NCI-H460 (cell line): ENCODE measurements at places on chromosomes 11 and 22. TPM values are rescaled to one million over a fixed set of nuclear protein-coding genes. Genes with fewer than 3 reads are reported as not detected.

DNA sequence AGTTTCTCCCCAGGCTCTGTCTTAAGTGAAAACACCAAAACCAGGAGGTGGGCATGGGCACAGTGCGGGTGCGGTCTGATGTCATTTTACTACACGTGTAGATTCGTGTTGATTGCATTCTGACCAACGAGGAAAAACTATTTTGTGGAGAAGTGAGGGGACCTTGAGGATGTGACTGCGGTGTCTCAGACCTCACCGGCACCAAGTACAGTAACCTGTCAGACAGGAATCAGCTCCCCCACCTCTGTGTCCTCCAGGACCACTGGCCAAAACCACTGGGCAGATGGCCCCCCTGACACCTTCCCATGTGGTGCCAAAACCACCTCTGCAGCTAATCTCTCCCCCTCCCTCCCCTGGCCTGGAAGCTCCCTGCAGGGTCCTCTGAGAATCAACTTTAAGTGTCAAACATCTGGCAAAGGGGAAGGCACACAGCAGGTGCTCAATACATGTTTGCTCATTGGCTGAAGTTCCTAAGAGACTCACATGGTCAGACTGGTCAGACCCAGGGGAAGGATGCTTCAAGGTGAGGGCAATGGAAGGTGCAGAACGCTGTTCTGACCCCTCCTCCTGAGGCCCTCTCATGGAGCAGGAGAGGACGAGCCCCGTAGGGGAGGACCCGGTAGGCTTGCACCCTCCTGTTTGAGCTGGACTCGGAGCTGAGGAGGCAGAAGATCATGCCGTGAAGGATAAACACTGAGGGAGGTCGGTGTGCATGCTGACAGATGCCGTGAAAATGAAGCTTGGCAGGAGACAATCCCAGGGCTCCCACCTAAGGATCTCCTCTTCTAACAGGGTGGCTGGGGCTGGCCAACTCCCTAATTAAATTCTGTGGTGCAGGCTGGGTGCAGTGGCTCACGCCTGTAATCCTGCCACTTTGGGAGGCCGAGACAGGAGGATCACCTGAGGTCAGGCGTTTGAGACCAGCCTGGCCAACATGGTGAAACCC lies 129.9 kb downstream of the MPPED1 start:
- no peak for DNase-seq

GRCh38 chr11:8867035-8867434 lies 44.0 kb upstream of the AKIP1 start:
- no peak for DNase-seq

The FAM180B gene
- not detected in 2 replicates for total RNA-seq

DNA sequence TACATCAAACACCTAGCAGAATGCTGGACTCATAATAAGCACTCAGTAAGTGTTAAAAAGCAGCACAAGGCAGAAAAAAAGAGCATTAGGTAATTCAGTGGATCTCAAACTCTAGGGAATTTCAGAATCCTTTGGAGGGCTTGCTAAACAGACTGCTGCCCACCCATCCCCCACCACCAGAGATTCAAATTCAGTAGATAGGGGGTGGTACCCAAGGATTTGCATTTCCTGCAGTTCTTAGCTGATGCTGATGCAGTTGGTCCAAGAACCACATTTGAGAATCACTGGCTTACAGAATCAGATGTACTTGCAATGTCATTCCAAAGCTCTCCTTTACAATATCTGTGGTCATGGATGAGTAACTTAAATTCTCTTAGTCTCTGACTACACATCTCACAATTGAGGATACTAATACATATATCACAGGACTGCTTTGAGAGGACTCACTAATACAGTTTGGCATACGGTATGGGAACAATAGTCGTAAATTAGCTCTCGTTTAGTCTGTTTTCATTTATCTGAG lies 664.5 kb downstream of the KCNA4 start:
- DNase-seq = no peak

- DNase-seq = no peak
Observed at GRCh38 chr22:33401291-33401690, 343.1 kb upstream of the SYN3 start.

DNA sequence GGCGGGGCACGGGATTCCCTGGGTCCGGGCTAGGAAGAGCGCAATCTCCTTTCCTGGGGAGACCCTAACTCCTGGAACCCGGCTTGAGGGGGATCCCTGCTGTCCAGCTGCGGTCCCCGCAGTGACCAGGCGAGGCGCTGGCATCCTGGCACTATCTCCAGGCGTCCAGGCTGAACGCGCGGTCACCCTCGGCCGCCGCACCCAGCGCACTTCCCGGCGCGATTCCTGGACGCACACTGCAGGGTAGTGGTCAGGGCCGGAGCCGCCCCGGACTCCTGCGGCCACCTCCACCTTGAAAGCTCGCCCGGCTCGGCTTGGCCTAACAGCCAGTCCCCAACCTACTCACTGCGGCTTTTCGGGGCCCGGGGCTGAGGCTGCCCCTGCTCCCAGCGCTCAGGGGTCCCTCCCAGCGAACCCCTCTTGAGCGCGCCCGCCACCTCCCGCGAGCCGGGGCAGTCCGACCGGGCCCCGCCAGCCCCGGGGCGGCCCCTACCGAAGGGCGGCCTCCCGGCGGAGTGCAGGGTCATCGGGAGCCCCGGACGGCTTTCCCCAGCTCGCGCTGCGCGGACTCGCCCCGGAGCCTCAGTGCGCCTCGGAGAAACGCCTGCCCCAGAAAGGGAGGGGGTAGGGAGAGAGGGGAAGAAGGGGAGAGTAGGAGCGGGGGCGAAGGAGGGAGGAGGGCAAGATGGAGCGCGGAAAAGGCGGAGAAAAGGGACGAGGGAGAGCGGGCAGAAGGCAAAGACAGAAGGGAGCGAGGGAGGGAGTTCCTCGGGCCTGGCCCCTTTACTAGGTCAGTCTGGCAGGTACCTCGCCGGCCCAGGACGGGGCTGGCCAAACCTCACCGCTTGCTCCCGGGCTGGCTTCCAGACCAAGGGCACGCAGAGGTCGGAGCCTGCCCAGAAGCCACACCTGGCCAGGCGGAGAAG lies 1.0 kb downstream of the POU2AF3 start:
- peak; percentile 32 for DNase-seq

DNA sequence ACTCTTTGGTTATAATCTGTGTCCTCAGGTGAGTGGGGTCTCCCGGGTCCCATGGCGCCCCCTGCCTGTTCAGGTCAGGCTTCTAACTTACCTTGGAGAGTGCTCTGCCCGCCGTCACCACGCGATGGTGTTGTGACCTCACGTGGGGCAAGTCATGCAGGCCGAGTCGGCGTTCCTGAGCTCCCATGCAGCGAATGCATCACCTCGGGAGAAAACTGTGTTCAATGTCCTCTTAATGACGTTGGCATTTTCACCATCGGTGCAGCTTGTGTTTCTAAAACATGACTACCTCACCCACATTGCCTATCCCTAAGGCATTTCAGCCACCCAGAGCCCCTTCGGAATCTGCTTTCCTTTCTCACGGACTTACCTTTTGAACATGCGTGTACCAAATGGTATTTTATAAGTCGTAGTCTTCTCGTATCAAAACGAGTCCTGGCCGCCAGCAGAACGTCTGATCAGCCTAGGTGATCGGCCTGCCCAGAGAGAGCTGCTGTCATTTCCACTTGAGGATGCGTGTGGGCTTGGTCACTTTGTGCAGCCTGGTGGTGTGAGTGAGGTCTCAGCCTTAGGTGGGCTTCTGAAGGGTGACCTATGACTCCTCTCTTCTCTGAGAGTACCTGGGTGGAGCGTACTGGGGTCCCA lies 64.8 kb downstream of the TBC1D22A start:
- DNase-seq = no peak

- no peak for DNase-seq
Observed at GRCh38 chr11:123628936-123629683, 25.3 kb downstream of the SCN3B start.

The SLC25A18 gene
- total RNA-seq = 0.97 and 1.2 TPM in 2 replicates

The MPZL3 gene
- total RNA-seq = 3.4 and 3.6 TPM in 2 replicates

DNA sequence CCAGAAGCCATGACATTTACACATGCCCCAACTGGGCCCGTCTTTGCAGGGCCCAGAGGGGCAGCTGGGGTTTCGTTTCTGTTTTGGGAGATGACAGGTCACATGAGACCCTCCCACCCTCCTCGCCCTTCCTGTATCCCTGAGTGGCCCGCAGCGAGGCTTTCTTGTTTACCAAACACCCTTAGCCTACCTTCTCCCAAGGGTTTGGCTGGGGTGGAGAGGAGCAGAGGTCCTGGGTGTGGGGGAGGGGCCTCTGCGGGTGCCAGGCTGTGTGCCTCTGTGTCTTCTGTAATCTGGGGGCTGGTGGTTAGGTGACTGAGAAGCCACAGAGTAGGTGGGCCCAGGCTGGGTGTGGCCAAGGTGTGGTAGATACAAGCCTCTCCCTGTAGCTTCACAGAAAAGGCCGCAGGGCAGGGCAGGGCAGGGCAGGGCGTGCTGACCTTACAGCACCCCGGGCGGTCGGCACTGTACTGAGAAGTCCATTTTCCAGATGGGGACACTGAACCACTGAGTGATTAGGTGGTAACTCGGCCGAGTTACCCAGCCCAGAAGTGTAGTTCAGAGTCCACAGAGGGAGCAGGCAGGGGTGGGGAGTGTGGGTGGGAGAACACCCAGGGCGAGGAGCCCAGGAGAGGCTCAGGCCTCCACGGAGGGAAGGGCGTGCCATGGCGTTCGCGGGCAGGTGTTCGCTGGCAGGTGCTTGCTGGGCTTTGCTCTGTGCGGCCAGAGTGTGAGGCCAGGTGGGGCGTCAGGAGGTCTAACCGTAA lies 8.7 kb downstream of the PRR5 start:
- DNase-seq = no peak

The OR2AG2 gene
- total RNA-seq = 0.17 TPM in 1 of 2 replicates, not detected in the other

The FREY1 gene
- total RNA-seq = 0.38 and 0.67 TPM in 2 replicates

The LGALS1 gene
- 742 and 842 TPM in 2 replicates for total RNA-seq

- peak; percentile 13 for DNase-seq
Observed at GRCh38 chr11:27524155-27524554, 17.6 kb upstream of the LIN7C start.

The LARGE2 gene
- 0.30 and 3.9 TPM in 2 replicates for total RNA-seq

The TMEM191B gene
- total RNA-seq = 0.52 and 1.1 TPM in 2 replicates

DNA sequence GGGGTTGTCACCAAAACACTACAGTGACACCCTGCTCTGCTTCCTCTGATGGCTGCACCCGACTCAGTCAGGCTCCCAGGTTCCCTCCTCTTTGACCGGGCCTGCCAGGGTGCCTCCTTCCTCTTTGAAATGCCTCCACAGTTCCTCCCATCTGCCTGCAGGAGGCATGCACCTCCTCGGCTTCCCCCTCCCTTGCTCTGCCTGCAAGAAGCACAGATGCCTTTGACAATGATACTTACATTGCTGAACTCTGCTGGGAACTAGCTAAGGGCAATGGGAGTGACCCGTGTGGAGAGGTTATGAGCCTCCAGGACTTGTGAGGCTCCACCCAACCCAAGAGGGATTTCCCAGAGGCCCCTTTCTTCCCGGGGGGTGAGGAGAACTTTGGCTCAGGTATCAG lies 674.1 kb downstream of the OPCML start:
- DNase-seq = peak; percentile 14

DNA sequence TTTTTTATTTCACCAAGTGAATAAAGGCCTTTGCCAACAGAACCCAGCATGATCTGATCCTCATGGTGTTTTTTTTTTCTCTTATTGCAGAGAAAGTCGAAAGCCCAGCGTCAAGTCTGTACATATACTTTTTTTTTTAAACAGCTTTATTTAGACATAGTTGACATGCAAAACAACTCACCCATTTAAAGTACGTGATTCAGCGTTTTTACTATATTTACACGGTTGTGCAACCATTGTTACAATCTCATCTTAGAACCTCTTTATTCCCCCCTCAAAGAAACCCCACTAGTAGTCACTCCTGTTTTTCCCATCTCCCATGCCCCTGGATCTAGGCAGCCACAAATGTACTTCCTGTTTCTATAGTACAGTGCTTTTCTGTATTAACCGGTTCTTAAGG lies 20.6 kb upstream of the AP1B1 start:
- DNase-seq = no peak

- DNase-seq = no peak
Observed at GRCh38 chr11:17260020-17260419, 16.5 kb upstream of the NUCB2 start.

- no peak for DNase-seq
Observed at GRCh38 chr22:36771356-36772063, 4.4 kb downstream of the IFT27 start.

The SEZ6L gene
- total RNA-seq = not detected in 2 replicates

GRCh38 chr11:69552951-69553350 lies 71.5 kb downstream of the LINC01488 start:
- DNase-seq = no peak

The CFAP68 gene
- 32.0 and 38.6 TPM in 2 replicates for total RNA-seq
